Hindlimb muscle (tissue), 1 donor: ENCODE measurements at places on chromosomes 1 and 21.

- DNase-seq: no peak
Observed at GRCh38 chr1:19208710-19209438, 1.2 kb downstream of the UBR4 start.

DNA sequence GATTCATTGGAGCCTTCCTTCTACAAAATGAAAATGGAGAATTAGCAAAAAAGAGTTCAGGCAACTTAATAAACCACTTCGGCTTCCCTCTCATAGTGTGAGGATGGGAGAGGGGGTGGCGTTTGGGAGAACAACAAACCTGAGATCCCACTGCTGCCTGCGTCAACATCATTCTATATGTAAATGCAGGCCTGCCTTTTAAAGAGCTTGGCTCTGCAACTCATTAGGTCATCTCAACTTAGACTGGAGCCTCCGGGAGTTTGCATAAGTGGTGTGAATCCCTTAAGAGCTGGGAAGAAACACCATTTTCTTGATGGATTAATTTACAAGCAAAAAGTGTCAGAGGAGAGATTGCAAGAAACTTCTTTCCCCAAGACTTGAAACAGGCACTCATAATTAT is 127.6 kb upstream of the DAB1 start:
- DNase-seq: no peak

GRCh38 chr1:1091344-1092148 is 17.4 kb upstream of the RNF223 start:
- DNase-seq: no peak

DNA sequence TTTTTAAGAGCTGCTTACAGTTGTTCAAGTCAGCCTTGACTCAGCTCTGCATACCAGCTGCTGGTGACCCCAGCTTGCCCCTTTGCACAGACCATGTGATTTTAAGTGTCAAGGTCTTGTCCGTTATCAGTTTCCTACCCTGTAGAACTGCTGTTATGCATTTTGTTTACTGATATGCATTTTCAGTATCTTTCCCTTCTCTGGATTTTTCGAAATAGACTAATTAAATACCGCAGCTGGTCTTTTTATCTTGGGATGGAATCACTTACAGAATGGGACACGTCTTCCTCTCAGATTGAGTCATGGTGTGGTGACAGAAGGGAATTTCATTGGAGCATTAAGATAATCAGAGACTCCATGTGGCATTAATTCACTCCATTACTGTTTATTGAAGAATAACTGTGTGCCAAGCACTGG is 145.6 kb downstream of the FMN2 start:
- no peak for DNase-seq

- no peak for DNase-seq
Observed at GRCh38 chr1:212549503-212550017, 59.0 kb upstream of the ATF3 start.

GRCh38 chr1:183467687-183468086 is 4.6 kb upstream of the SMG7 start:
- DNase-seq: no peak

DNA sequence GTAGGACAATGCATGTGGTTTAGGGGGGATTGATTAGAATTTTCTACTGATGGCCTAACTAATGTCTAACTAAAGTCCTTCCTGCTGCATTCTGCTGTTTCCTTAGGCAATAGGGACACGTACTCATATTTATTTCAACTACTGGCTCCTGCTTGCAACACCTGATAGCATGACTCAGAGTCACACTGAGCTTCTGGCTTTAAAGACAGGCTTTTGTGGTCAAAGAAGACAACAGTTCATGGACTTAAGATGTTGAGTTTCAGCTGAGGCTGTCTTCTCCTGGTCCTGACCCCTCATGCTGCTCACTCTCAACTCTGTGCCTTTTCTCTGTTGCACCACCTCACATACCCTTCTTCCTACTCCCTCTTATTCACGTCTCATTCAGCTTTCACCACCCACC is 29.1 kb upstream of the TRABD2B start:
- no peak for DNase-seq

DNA sequence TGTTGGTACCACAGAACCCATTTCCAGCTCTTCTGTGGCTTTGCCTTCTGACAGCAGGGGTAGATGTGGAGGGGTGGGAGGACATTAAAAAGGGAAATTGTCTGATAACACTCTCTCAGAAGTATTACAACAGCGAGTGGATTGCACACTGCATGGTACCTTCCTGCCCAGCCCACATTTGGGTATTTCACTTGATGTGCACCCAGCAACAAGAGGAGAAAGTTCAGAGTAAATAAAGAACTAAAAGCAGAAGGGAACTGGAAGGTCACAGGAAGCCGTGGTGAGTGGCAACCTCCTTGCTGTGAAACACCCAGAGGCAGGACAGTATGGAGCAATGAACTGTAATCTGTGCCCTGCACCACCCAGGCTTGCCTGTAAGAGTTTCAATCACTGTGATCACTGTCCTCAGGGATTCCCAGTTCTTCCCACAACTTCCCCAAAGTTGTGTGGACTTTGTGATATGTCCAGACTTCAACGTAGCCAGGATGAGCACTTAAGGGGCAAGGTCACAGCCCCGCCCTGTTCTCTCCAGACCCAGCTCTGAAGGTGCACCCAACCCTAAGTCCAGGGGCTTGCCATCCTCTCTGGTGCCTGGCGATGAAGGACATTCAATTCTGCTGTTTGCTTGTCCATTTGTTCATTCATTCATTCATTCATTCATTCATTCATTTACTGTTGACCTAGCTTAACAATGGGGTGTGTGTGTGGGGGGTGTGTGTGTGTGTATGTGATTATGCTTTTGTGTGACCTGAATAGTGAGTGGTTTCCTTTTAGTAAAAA is 18.7 kb upstream of the F5 start:
- no peak for DNase-seq

- DNase-seq: no peak
Observed at GRCh38 chr1:42921769-42922168, 36.9 kb downstream of the SLC2A1 start.

DNA sequence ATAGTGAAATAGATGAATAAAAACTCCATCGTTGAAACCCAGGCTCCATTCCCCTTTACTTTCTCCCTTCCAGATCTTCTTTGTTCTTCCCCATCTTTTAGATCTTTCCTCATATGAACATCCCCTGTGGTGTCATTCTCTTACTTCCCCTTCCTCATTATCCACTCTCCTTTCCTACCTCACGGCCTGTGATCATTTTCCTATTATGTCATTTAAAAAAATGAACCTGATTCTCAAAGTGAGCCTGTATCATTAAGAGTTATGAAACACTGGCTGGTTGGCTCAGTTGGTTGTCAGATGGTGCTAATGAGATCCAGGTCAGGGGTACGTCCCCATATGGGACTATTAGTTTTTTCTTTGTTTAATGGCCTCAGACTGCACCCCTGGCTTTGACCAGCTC is 38.3 kb downstream of the TCEANC2 start:
- no peak for DNase-seq

- no peak for DNase-seq
Observed at GRCh38 chr1:42950116-42950481, 8.6 kb downstream of the SLC2A1 start.

GRCh38 chr1:213817156-213817555 is 170.6 kb upstream of the PROX1 start:
- DNase-seq: no peak

GRCh38 chr1:26529655-26530409 is at the start of gene RPS6KA1:
TSS of gene RPS6KA1 (plus strand) at chr1:26529761. CDS start at chr1:26529921, 160 bp downstream.
- no peak for DNase-seq
